ENCODE measurements at places on chromosomes 1 and 21.

GRCh38 chr1:26701266-26701994 is 5.6 kb downstream of the ARID1A start:
- H3K4me1 ChIP-seq = peaks cover 15% of the 10 kb centered on the region
- no peak for DNase-seq

- no peak for DNase-seq
- H3K27ac ChIP-seq = no peak overlapping the region
- H3K4me1 ChIP-seq = no peaks in the 10 kb centered on the region
- peaks cover 38% of the 10 kb centered on the region for H3K27me3 ChIP-seq
- H3K36me3 ChIP-seq = no peaks in the 10 kb centered on the region
Observed at GRCh38 chr1:24992761-24993211, 62.7 kb upstream of the RUNX3 start.

DNA sequence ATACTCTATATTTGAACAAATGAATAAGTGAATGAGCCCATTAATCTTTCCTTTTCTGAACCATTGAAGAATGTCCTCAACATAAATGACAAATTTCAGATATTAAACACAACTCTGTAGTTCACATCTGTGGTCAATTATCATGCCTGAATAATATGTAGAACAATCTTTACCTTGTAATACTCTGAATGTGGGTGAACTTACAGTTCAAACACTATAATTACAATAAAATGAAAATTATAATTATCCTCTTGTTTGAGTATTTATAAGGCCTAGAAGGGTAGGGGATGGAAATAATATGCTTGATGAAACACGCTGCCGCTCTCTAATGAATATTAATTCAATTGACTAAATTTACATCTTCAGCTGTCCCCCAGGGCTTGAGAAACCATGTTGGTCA is 8.7 kb upstream of the SFPQ start:
- no peaks in the 10 kb centered on the region for H3K36me3 ChIP-seq
- DNase-seq = no peak
- no peak overlapping the region for H3K4me3 ChIP-seq
- H3K27me3 ChIP-seq = no peaks in the 10 kb centered on the region
- H3K27ac ChIP-seq = no peak overlapping the region
- H3K4me1 ChIP-seq = no peaks in the 10 kb centered on the region

DNA sequence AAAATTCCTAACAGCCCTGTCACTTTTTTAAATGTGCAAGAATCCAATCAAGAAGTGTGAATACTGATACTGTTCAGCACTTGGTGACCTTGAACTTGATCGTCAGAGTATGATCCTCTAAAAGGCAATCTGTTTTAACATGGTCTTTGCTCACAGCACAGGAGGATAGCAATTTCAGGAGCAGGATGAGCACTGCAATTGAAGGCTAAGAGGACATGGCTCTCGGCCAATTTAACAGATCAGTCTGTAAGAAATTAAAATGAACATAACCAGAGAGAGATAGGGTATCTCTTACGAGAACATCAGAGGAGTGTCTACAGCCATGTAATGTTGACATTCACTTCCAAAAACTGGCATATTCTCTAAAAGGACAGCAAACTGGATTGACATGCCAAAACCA is 243.1 kb downstream of the LTN1 start:
- no peaks in the 10 kb centered on the region for H3K36me3 ChIP-seq
- H3K27ac ChIP-seq = no peak overlapping the region
- H3K27me3 ChIP-seq = no peaks in the 10 kb centered on the region

DNA sequence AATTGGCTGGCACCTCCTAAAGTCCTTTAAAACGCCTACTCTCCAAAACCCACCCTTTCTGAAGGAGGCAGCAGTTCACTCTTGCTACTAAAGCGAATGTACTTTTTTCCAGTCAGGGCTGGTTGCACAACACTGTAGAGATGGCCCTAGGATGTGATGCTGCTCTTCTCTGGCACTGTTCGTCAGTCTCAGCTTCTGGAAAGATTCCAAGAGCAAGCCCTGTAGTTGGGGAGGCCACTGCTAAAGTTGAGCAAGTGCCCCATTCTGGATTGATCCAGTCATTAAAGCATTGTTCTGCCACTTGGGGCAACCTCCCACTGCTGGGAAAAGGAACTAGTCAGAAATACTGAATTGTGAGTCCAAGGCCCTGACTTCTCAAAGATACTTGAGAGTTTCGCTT is 28.5 kb upstream of the KCNQ4 start:
- H3K27me3 ChIP-seq = no peaks in the 10 kb centered on the region
- DNase-seq = no peak
- no peaks in the 10 kb centered on the region for H3K4me1 ChIP-seq
- no peak overlapping the region for H3K27ac ChIP-seq

GRCh38 chr1:47837866-47838561 is 159.2 kb downstream of the TRABD2B start:
- no peak overlapping the region for H3K27ac ChIP-seq
- no peak overlapping the region for H3K4me3 ChIP-seq
- peaks cover 13% of the 10 kb centered on the region for H3K27me3 ChIP-seq
- no peak for DNase-seq
- H3K4me1 ChIP-seq = peaks cover 9% of the 10 kb centered on the region

- no peak overlapping the region for H3K4me3 ChIP-seq
- no peak overlapping the region for H3K27ac ChIP-seq
- no peak for DNase-seq
- H3K4me1 ChIP-seq = no peaks in the 10 kb centered on the region
Observed at GRCh38 chr1:65097076-65097475, 50.9 kb upstream of the AK4 start.

- no peaks in the 10 kb centered on the region for H3K36me3 ChIP-seq
- H3K27me3 ChIP-seq = peaks cover 90% of the 10 kb centered on the region
- H3K4me1 ChIP-seq = peaks cover 6% of the 10 kb centered on the region
- no peak for DNase-seq
- H3K4me3 ChIP-seq = peak overlapping the region; percentile 32
Observed at GRCh38 chr1:50978852-50979781, 9.1 kb downstream of the CDKN2C start.

- no peaks in the 10 kb centered on the region for H3K36me3 ChIP-seq
- DNase-seq = no peak
- peaks cover 14% of the 10 kb centered on the region for H3K4me1 ChIP-seq
- no peak overlapping the region for H3K27ac ChIP-seq
- peaks cover 42% of the 10 kb centered on the region for H3K27me3 ChIP-seq
Observed at GRCh38 chr1:30283199-30283962, 440.0 kb downstream of the MATN1 start.

DNA sequence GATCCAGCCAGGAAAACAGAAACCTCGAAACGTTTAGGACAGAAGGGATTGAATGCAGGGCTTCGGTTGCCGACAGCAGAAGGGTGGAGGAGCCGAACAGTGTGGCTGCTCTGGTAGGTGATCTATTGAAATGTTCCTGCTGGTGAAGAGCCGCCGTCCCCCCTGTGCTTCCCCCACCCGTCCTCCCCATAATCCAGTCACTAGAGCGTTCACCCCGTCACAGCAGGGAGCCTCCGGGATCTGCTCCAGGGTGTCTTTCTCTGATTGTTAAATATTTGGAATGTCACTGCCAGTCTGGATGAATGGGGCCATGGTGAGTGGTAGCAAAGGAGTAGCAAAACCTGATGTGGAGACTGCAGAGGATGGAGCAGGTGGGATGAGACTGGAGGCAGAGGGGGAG is 255.1 kb upstream of the CSF3R start:
- no peaks in the 10 kb centered on the region for H3K36me3 ChIP-seq
- H3K27ac ChIP-seq = no peak overlapping the region
- H3K27me3 ChIP-seq = peaks cover 63% of the 10 kb centered on the region
- H3K4me3 ChIP-seq = no peak overlapping the region

- H3K4me1 ChIP-seq = peaks cover 18% of the 10 kb centered on the region
- H3K36me3 ChIP-seq = no peaks in the 10 kb centered on the region
- H3K4me3 ChIP-seq = no peak overlapping the region
- H3K27me3 ChIP-seq = peaks cover 54% of the 10 kb centered on the region
- no peak for DNase-seq
Observed at GRCh38 chr1:108049178-108049819, 84.3 kb upstream of the VAV3 start.

DNA sequence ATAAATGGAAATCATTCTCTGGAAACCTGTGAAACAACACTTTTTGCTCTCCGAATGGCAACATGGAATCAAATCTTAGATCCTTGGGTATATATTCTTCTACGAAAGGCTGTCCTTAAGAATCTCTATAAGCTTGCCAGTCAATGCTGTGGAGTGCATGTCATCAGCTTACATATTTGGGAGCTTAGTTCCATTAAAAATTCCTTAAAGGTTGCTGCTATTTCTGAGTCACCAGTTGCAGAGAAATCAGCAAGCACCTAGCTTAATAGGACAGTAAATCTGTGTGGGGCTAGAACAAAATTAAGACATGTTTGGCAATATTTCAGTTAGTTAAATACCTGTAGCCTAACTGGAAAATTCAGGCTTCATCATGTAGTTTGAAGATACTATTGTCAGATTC is 45.7 kb downstream of the PTGFR start:
- DNase-seq = no peak
- no peaks in the 10 kb centered on the region for H3K36me3 ChIP-seq
- H3K27ac ChIP-seq = no peak overlapping the region
- H3K4me1 ChIP-seq = no peaks in the 10 kb centered on the region

DNA sequence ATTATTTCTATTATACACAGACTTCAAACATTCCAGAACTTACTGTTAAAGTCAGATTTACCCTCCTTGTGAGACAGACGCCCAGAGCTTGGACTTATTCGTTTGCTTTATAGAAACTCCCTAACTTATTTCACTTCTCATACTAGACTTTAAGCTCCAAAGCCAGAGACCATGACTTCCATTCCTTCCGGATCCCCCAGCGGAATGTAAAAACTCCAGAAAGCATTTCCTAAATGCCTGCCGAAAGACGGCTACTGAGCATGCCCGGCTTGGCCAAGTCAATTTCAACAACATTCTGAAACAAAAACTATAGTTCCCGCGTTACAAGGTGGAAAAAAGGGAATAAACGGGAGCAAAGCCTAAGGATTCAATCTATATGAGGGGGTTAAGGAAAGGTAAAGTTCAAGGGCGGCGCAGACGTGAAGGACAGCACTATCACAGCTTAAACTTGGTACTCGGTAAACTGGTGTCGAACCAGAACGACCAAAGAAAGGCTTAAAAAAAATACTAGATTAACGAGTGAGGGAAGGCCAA is 1.1 kb downstream of the USP48 start:
- peak overlapping the region; percentile 88 for H3K4me3 ChIP-seq
- peaks cover 13% of the 10 kb centered on the region for H3K4me1 ChIP-seq
- peaks cover 10% of the 10 kb centered on the region for H3K36me3 ChIP-seq
- peak; percentile 47 for DNase-seq

- H3K4me3 ChIP-seq = no peak overlapping the region
- H3K4me1 ChIP-seq = peaks cover 8% of the 10 kb centered on the region
- no peaks in the 10 kb centered on the region for H3K27me3 ChIP-seq
- no peak overlapping the region for H3K27ac ChIP-seq
Observed at GRCh38 chr1:228837817-228838716, 102.8 kb downstream of the RHOU start.

DNA sequence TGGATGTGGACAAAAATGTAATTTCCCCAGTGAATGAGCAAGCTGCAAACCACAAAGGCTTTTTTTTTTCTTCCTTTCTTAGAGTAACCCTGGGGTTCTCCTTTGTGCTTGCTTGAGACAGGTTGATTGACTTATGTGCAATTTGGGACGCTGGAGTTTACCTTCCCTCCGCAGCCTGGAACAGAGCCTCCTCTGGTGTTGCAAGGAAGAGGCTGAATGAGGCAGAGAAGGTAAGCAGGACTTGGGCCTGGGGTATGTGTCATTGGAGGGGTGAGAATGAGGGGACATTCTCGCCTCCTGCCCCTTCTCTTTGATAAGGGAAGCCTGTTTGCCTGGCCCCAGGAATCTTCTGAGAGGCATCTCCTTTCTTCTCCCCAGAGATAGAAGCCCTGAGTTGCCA is 49.8 kb downstream of the NFASC start:
- DNase-seq = no peak
- H3K27ac ChIP-seq = no peak overlapping the region
- H3K4me3 ChIP-seq = no peak overlapping the region
- H3K36me3 ChIP-seq = no peaks in the 10 kb centered on the region

DNA sequence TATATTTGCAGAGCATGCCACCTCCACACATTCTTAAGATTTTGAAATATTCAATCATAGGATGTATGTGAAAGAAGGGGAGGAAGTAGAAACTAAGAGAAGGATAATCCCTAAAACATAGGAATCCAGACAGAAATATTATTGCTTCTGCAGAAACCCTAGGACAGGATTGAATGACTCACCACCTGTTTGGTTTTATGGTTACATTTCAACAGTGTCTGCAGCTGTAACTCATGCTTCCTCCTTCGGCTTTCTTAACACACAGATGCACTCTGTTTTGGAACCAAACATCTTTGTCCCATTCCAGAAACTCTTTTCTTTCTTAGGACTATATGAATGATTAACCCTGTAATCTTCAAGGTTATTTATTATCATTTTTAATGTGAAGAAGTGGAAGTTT is 20.7 kb downstream of the RGS7 start:
- no peaks in the 10 kb centered on the region for H3K36me3 ChIP-seq
- peaks cover 26% of the 10 kb centered on the region for H3K27me3 ChIP-seq
- no peaks in the 10 kb centered on the region for H3K4me1 ChIP-seq
- H3K27ac ChIP-seq = no peak overlapping the region

DNA sequence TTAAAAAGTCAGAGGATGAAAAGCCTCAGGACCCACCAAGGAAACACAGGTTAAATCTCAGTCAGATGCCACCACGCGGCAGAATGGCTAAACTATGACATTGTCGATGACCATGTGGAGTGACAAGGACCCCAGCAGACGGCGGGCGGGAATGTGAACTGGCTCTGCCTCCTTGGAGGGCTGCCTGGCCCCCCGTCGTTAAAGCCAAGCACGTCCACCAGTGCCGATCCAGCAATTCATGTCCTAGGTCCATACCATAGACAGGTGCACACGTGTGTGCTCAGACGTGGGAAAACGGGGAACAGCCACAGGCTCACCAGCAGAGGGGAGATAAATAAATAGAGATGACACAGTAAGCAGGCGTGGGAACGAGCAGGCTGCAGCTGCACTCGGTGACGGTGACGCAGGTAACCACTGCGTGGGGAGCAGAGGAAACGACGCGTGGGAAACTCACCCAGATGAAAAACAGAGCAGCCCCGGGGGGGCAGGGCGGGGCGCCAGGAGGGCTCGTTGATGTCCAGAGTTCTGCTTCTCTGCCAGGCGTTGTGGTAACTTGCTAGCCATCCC is 28.3 kb upstream of the PCBP3 start:
- peaks cover 24% of the 10 kb centered on the region for H3K4me1 ChIP-seq
- no peaks in the 10 kb centered on the region for H3K36me3 ChIP-seq
